ENCODE measurements at places on chromosomes 2 and 18.

- DNase-seq, result no peak
These were observed 117.6 kb downstream of the TPGS2 start for GRCh38 chr18:36711014-36711725.

- no peak for DNase-seq
These were observed 34.1 kb downstream of the TRABD2A start for GRCh38 chr2:84846741-84847142.

- DNase-seq, result no peak
These were observed 118.9 kb downstream of the CCDC102B start for GRCh38 chr18:68916734-68917133.

DNA sequence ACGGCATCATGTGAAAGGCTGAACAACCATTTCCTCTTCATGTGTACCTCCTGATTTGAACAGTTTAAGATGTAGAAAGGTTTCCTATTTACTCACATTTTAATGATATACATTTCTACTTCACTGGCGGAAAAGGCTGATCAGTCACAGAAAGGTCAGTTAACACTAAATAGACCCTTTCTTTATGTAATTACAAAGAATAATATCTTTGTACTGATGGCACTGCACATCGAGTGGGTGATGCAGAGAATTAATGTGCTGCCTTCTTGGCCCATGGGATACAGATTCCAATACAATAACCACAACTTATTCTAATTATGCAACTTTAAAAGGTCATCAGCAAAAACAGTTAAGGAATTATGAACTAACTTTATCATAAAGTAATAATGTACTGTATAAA, 328.5 kb upstream of the KLHL14 start:
- no peak for DNase-seq

- DNase-seq, result no peak
These were observed 104.7 kb upstream of the FAM117B start for GRCh38 chr2:202530038-202530437.

- no peak for DNase-seq
These were observed 111.3 kb downstream of the DCC start for GRCh38 chr18:52451256-52451655.

DNA sequence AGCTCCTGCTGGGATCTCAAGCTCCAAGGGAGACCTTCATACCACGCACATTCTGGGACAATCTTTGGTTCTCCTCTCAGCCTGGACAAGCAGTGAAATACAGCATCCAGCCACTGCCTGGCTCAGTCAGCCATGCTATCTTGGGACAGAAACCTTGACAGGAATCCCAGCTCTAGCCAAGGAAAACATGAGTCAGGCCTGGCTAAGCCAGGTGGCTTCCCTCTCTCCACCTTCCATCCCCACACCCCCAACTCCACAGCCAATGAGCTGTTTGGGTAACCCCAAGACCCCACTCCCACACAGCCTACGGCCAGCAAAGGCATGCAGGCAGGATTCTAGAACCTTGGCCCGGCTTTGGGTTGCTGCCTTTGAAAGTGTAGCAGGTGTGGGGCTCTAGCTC, 64.9 kb downstream of the MCFD2 start:
- DNase-seq, result no peak

DNA sequence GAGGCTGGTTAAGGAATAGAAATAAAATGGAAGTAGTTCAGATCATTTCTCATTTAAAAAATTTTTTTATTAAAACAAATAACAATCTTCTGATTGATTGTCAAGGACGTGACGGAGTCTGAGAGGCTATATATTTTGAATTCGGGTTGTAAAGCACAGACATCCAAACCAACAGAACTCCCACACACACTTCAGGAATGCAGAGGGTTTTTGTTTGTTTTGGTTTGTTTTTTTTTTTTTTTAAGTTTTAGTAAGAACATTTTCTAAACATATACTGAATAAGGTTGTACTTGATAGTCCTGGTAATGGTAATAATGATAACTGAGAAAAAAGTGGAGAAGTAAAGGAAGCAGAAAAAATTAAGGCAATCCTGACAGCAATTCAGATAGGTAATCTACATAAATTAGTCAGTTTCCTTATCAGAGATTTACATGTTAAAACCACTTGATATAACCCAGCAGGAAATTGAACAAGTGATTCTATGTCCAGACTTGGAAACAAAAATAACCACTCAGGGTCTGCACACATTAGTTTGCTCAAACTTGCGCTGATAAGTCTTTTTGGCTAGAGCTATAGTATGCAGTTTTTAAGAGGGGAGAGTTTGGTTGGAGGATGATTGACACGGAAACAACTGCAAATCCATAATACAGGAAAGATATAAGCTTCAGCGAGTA, 51.5 kb upstream of the CTAGE1 start:
- DNase-seq, result no peak

All from esophagus squamous epithelium (tissue), 5 donors.